ENCODE measurements at places on chromosomes 1 and 21. TPM values are rescaled to one million over a fixed set of nuclear protein-coding genes. Genes with fewer than 3 reads are reported as not detected.

RBM34 gene
- polyA plus RNA-seq, result 163 TPM

EPHA2 gene
- polyA plus RNA-seq, result 0.22 TPM

PKP1 gene
- not detected for polyA plus RNA-seq

LCA5L gene
- polyA plus RNA-seq, result 1.5 TPM

TSTD1 gene
- polyA plus RNA-seq, result 35.1 TPM

PSEN2 gene
- polyA plus RNA-seq, result 108 TPM

APOBEC4 gene
- polyA plus RNA-seq, result not detected

TDRD5 gene
- not detected for polyA plus RNA-seq

FMOD gene
- not detected for polyA plus RNA-seq

ACKR1 gene
- 3.5 TPM for polyA plus RNA-seq

XCL2 gene
- polyA plus RNA-seq, result not detected

RNU5D-1 gene
- polyA plus RNA-seq, result not detected

PEAR1 gene
- not detected for polyA plus RNA-seq

SYT2 gene
- polyA plus RNA-seq, result 21.8 TPM

CD1E gene
- polyA plus RNA-seq, result not detected

FCRL5 gene
- not detected for polyA plus RNA-seq

SPRR2A gene
- not detected for polyA plus RNA-seq

OR2AK2 gene
- not detected for polyA plus RNA-seq

AGBL4 gene
- 5.3 TPM for polyA plus RNA-seq

S100A4 gene
- 2.7 TPM for polyA plus RNA-seq

FGGY gene
- polyA plus RNA-seq, result 11.4 TPM

C1orf116 gene
- not detected for polyA plus RNA-seq

C1orf87 gene
- polyA plus RNA-seq, result not detected
